Right kidney (tissue), 9 donors: ENCODE measurements at places on chromosomes 12 and 14.

DNA sequence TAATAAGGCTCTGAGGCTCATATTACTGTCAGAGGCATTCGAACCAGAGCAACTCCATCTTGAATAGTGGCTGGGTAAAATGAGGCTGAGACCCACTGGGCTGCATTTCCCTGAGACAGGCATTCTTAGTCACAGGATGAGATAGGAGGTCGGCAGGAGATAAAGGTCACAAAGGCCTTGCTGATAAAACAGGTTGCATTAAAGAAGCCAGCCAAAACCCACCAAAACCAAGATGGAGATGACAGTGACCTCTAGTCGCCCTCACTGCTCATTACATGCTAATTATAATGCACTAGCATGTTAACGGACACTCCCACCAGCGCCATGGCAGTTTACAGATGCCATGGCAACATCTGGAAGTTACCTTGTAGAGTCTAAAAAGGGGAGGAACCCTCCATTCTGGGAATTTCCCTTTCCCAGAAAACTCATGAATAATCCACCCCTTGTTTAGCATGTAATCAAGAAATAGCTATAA lies 18.1 kb upstream of the PRICKLE1 start:
- DNase-seq, result no peak

- peak; percentile 75 for DNase-seq
Measured at GRCh38 chr12:5945071-5946008, at the start of gene ANO2. ANO2 (minus strand) TSS chr12:5945259; CDS start chr12:5945217, 42 bp downstream.

GRCh38 chr14:24367514-24368211 lies at the start of gene NFATC4:
NFATC4 (plus strand) TSS chr14:24368184; CDS start chr14:24368341, 157 bp downstream.
- peak; percentile 95 for DNase-seq

GRCh38 chr14:33796356-33796755 lies 154.5 kb downstream of the EGLN3 start:
- DNase-seq, result no peak

DNA sequence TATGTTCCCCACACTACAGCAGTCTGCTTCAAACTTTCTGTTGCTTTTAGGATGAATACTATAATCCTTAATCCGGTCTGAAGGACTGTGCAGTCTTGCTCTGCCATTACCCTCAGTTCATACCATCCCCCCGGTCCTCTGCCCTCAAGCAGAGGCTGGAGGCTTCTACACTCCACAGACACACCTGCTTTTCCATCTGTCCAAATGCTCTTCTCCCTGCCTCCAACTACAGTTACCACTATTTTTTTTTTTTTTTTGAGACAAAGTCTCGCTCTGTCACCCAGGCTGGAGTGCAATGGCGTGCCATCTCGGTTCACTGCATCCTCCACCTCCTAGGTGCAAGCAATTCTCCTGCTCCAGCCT lies 19.3 kb upstream of the KCNH3 start:
- no peak for DNase-seq

GRCh38 chr14:50488521-50488920 lies 43.8 kb downstream of the MAP4K5 start:
- DNase-seq, result no peak

GRCh38 chr14:104441275-104442106 lies 138.1 kb upstream of the C14orf180 start:
- no peak for DNase-seq

DNA sequence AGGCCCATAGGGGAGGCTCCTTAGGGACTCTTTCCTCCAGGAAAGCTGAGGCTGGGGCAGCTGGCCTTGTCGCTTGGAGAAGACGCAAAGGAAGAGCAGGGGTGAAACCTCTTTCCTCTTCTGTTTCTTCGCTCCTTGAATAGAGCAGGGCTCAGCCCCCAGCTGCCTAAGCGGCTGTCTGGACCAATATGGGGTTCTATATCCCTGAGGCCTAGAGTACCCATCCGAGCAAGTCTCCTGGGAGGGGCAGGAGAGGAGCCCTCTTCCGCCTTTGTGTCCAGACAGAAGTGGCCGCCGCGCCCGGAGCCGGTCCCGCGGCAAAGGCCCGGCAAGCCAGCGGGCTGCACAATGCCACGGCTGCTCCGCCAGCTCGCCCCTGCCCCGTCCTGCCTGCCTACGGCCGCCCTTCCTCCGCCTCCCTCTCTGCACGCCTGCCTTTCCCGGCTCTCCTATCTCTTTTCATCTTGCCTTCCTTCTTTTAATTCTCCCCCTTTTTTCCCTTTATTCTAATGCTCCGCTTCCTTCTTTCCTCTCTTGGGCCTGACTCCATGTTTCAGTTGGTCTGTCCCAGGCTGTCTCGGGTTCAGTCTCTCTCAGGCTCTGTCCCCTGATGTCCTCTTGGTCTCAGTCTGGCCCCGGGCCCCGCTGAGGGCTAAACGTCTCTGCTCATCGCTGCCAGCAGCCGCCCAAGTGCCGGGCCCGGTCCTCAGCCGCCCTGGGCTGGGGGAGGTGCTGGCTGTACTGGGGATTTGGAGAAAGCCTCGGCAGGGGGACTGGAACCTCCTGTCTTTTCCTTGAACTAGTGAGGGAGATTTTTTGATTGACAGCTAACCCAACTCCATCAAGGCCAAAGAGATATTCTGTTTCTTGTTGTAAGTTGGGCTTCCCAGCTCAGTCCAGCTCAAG lies 2.5 kb upstream of the HOXC9 start:
- no peak for DNase-seq

- DNase-seq, result no peak
Measured at GRCh38 chr12:12735301-12735700, 18.1 kb downstream of the CDKN1B start.

DNA sequence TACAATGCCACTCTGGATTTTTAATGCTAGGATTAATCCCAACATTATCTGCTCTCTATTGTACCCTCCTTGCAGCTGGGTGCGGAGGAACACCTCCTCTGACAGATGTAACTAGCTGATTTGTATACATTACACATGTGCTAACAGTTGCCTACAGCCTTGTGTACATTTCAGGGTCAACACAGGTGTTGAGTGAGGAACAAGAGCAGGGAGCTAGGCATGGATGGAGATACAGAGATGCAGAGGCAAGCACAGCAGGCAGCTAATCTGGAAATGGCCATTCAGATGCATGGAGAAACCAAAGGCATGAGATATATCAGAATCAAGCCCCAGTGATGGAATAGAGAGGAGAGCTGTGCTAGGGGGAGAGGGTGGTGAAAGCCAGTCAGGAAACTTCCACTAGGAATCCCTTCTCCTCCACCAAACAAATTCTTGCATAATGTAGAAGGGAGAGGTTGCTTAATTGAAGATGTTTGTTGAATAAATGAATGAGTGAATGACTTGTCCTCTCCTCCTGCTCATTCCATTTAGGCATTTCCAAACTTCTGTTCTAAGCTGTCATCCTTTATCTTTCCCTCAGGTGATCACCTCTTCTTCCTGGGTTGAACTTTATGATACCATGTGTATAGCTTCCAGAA lies 313.2 kb downstream of the ATP23 start:
- DNase-seq, result no peak

DNA sequence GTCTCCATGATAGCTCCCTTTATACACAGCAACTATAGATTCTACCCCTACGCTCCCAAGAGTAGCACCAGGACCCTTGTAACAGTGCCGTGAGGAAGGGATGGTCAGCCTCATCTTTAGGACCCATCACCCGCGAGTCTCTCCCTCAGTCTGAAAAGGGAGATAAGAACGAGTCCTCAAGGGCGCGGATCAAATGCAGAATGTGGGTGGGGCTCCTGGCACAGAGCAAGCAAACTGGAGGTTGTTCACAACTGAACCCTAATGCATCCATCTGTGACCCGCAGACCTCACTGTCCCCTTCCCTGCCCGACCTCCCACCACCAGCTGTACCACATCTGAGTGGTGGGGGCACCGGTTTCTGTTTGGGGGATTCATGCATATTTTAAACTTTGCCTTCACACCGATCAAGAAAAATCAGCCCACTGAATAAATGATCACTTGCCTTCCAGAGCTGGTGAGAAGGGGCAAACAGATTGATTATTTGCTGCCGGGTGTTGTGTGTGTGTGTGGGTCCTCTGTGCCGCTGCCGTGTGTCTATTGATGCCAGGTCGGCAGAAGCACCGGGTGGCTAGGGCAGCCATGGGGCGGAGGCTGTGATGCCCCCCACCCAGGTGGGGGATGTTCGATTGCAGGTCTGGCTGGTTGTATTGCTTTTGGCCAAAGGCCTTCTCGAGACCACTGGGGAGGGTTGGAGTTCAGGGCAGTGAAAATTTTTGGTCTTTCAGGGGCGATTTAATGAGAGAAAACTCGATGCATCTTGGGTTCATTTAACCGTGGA lies 35.7 kb upstream of the BEGAIN start:
- no peak for DNase-seq

DNA sequence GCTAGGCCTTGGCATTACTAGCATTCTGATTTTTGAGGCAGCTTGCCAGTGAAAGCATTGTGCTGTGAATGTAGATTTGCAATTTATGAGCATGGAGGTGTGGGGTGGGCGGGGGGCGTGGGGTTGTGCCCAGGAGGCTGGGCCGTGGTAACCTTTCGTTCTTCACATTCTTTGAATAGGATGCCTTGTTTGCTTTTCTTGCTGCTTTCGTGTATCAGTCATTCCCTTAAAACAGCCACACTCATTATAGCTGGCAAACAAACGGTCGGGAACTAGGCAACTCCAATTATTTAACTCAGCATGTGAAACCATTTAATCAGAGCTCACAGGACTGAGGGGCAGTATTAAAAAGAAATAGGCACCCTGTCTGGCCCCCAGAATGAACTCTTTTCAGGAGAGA lies 115.9 kb upstream of the PELI2 start:
- DNase-seq, result no peak

DNA sequence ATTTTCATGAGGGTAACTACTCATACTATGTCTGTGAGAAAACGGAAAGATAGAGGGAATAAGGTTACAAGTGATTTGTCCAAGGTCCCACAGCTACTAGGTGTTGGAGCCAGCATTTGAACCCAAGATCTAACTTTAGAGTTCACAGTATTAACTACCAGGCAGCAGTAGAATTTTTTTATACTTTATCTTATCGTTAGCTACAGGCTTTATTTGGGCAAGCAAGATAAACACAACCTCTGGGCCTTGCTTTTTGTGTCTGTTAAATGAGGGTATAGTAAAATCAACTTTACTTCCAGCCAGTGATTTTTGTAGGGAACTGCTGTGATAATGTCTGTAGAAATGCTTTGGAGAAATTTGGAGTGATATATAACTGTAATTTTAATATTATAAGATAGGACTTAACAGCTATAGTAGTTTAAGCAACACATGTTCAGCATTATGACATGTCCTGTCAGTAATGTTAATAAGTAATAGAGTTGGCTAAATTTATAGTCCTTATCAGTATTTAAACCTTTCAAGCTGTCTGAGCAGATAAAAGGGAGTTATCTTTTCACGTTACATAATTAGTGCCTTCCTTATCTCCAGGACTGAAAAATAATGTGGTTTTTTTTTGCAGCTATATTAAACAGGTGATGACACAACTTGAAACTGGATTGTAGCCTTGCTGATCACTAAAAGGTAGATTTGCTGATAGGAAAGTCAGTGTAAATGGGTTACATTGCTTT lies 12.8 kb downstream of the LEMD3 start:
- DNase-seq, result no peak

GRCh38 chr14:94536836-94537235 lies 24.4 kb upstream of the SERPINA4 start:
- DNase-seq, result no peak

DNA sequence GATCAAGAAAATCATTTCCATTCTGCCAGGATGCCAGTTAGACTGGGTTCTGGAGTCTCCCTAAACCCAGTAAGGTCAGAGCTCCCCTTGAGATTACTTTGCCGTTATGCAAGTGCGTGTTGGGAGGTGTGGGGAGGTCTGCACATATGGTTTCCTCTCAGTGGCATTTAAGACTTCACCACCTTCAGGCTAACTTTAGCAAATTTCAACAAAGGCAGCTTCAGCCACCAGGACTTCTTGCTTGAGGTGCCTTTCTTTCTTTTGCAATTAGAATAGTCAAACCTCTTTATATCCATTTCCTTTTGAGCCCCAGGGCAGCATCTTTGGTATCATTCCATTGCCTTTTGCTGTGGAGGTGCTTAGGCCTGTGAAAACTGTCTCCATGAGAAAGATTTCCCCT lies 117.2 kb upstream of the CCND2 start:
- no peak for DNase-seq

GRCh38 chr12:49969651-49970429 lies 2.9 kb upstream of the AQP6 start:
- DNase-seq, result no peak

DNA sequence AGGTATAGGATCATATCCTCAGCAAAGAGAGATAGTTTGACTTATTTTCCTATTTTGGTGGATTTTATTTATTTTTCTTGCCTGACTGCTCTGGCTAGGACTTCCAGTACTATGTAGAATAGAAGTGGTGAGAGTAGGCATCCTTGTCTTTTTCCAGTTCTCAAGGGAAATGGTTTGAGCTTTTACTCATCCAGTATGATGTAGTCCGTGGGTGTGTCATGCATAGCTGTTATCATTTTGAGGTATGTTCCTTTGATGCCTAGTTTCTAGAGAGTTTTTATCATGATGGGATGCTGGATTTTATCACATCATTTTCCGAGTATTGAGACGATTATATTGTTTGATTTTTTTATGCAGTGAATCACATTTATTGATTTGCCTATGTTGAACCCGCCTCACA lies 97.2 kb downstream of the MGAT4C start:
- DNase-seq, result no peak

GRCh38 chr14:101839661-101840060 lies 78.2 kb downstream of the PPP2R5C start:
- no peak for DNase-seq

GRCh38 chr12:89736995-89737394 lies 28.4 kb upstream of the ATP2B1 start:
- no peak for DNase-seq

DNA sequence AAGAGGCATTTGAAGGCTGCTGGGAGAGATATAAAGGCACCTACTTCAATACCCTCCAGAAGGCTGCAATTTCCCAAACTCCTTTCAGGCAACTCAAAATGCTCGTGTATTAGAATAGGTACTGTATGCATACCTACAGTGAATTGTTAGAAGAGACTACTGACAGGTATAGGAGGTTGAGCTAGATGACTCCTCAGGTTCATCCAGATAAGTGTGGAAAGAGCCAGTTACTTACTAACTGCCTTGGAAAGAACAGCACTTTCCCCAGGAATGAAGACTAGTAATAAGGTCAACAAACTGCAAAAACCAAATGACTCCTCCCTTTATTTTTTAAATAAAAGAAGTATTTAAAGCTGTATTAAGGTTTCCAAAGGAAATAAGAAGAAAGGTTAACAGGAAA lies 429.0 kb downstream of the MDGA2 start:
- DNase-seq, result no peak

DNA sequence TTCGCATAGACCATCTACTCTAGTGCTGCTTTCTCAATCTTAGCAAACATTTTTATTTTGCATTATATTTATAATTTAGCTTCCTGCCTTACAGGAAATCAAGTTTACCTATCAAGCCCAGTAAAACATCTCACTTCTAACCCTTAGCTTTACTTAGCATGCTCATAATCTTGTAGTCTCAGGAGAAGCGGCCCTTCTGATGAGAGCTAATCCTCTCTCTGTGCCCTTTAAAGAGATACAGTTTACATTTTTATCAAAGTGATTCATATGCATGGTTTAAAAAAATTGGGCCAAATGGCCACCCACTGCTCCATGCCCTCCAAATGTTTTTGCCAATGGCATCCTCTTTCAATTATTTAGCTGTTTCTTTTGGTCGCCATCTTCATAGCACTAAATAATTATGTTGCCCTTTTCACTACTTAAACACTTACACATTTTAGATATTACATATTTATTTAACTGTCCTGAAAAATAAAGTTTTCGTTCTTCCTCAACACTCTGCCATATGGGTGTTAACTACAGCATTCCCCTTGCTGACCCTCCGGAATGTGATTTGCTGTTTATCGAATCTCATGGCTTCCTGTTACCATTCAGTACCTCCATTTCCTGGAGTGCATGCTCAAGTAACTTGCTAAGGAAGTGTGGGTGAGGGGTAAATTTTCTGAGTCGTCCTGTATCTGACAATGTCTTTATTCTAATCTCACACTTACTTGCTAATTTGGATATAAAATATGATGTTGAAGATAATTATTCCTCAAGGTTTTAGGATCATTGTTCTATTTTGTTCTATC lies 29.3 kb downstream of the YLPM1 start:
- no peak for DNase-seq
